Activated CD4-positive, alpha-beta T cell treated with anti-CD3 and anti-CD28 coated beads for 48 hours (primary cell): ENCODE measurements at places on chromosomes 3 and 15.
A peak's percentile ranks its signal among the peaks of the same experiment; 100 is the strongest.

DNA sequence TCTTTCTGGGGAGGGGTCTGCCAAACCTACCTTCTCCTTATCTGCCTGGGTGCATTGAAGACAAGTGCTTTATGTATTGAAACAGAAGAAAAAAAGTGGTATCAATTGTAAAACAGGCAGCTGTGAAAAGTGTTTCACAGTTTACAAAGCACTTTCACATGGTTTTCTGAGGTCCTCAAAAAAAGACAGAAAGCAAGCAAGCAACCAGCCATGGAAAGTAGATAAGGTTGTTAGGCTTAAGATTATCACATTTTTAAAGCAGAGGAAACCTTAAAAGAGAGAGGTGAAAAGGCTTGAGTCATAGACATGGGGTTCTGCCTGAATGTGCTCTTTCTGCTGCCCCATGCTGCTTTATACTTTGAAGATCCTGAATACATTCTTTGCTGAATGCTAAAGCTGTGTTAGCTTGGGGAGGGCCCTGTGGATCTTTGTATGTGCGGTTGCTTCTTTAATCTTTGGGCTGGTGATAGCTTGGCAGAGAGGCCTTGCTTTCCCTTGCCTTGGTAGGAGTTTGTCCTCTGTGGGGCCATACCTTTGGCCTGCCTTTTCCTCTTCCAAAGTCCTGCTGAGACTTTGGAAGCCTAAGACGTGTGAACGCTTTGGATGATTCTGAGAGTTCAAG, 2.6 kb downstream of the SMAD3 start:
- DNase-seq, result no peak

DNA sequence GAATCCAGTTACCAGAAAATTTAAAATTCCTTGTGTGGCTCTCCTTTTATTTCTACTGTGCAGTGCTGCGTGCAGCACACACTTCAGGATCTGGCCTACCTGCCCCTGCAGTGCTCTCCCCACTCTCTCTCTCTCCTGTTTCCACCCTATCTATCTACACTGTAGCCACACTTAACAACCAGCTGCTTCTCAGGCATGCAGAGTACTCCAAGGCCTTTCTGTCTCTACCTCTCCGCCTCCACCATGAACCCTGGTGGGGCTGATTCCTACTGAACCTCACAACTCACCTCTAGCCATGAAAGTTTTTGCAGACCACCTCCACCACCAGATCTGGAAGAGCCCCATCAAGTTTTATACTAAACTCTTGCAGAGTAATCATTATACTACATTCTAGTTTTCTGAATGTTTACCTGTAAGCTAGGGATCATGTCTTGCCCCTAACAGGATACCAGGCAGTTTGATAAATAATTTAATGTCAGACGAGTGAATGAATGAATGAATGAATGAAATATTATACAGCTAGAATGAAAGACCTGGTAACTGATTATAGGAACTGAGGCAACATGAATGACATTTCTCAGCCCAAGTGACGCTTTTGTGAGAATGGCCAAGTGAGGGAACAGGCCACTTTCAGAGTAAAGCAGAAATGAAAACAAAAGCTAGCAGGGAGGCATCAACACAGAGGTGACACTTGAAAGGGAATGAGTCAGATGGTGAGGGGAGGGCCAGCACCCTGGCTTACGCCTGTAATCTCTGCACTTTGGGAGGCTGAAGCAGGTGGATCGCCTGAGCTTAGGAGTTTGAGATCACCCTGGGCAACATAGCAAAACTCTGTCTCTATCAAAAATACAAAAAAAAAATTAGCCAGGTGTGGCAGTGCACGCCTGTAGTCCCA, 363.5 kb downstream of the FOXP1 start:
- peak; percentile 76 for DNase-seq

DNA sequence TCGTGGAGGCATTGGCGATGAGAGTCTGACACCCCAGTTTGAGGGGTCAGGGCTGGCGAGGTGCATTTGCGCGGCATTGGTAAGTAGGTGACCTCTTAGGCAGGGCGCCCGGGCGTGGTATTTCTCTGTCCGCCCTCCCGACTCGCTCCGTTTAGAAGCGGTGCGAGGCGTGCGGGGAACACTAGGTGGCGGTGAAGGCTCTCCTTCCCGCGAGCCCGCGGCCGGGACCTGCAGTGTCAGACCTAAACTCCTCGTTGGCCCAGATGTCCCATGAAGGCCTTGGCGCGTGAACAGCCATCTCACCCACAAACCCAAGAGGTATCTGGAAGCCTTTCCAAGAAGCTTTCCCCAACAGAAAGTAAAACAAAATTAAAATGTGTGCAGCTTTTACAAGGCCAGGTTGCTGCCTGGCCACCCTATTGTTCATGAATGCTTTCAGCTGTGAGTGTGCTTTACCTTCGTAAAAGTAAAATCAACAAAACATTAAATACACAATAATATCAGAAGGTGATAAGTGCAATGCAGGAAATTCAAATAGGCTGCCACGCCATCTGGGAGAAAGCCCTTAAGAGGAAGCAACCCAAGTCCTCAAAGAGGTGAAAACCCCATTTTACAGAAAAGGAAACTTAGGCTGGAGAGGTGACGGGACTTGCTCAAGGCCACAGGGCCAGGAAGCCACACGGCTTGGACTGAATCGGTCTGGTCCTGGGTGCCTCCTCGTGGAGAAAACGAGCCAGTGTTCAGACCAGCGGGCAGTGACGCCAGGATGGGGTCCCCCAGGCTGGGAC, 120.3 kb downstream of the ETFA start:
- peak; percentile 85 for DNase-seq

DNA sequence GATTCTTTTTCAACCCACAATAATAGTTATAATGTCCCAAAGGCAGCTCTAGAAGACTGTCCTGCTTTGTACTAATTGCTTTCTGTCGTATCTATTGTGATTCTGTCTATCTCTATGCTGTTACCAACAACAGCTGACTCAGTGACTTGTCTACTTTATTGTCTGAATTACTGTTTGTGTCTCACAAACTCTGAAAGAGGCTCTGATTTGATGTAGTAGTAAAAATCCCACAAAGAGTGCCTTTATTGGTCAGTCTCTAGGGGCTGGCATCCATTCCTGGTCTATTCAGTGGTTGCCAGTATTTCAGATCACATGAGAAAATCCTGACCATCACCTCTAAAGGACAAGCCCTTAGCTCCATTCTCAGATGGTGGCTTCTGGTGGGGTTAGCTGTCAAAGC, 254.2 kb downstream of the NSUN3 start:
- no peak for DNase-seq

GRCh38 chr3:38782148-38782547, 33.9 kb downstream of the SCN10A start:
- DNase-seq, result no peak

DNA sequence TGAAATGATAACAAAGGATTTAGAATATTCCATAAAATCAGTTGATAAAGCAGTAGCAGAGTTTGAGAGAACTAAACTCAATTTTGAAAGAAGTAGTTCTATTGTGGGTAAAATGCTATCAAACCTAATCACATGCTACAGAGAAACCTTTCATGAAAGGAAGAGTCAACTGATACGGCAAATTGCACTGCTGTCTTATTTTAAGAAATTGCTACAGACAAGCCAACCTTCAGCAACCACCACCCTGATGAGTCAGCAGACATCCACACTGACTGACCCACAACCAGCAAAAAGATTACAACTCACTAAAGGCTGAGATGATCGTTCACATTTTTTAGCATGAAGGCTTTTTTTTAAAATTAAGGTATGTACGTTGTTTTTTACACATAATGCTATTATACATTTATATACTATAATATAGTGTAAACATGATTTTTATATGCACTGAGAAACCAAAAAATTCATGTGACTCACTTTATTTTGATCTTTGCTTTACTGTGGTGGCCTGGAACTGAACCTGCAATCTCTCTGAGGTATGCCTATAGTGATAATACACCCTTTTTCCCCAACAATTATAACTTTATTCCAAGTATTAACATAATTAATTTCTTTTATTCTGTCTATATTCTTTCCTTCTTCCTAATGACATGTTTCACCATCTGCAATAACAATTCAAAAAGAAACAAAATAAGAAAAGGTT, 109.9 kb downstream of the TBC1D5 start:
- peak; percentile 13 for DNase-seq

GRCh38 chr15:71746719-71747118, 63.6 kb upstream of the NR2E3 start:
- no peak for DNase-seq

GRCh38 chr15:39587096-39587721, 6.3 kb downstream of the THBS1 start:
- DNase-seq, result no peak

GRCh38 chr3:138740072-138740471, 94.7 kb downstream of the PIK3CB start:
- no peak for DNase-seq
